ENCODE measurements at places on chromosomes 16 and 17.
A peak's percentile ranks its signal among the peaks of the same experiment; 100 is the strongest.

- no peak for DNase-seq
Measured at GRCh38 chr17:45091778-45092425, 30.8 kb downstream of the NMT1 start.

DNA sequence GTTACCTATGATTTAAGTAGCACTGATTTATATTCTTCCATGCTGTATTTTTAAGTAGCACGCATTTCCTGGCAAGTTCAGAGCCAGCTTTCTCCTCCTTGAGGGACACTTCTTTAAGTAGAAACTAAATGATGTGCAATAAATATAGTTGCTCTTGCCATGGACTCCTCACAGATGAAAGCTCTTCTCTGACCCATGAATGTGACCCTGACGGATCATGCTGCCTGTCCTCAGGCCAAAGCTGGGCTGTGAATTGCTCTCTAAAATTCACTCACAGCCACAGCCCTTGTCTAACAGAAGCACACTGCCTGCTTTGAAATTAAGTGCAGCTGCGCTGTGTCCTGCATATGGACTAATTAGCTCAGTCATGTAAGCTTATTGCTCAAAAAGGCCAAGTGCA is 438.8 kb downstream of the PMP22 start:
- no peak for DNase-seq

DNA sequence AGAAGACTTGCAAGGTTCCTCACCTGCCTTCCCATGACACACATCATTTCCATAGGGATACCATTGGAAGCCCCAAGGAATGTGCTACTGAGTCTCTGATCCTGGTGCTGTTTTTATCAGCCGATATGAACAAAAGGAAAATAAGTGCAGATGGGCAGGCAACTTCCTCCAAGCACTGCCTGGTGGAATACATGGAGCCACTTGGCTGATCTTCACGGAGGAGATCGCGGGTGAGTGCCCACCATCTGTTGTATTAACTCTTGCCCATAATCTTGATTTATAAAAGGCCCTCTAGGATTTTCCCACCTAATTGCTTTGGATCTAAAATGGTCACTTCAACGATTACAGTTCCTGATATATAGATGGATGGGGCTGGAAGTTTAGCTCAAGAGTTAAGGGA is 24.7 kb upstream of the CDRT15 start:
- DNase-seq: no peak

GRCh38 chr16:57930533-57930932 is 40.4 kb downstream of the CNGB1 start:
- DNase-seq: no peak

- DNase-seq: no peak
Measured at GRCh38 chr17:68378268-68379176, 78.8 kb downstream of the WIPI1 start.

DNA sequence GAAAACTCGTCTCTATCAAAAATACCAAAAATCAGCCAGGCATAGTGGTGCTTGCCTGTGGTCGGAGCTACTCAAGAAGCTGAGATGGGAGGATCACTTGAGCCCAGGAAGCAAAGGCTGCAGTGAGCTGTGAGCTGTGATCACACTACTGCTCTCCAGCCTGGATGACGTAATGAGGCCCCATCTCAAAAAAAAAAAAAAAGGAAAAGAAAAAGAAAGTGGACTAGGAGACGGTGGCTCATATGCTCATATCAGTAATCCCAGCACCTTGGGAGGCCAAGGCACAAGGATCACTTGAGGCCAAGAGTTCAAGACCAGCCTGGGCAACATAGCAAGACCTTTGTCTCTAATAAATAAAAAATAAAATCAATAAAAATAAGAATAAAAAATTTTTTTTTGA is 8.8 kb upstream of the SUMO2 start:
- DNase-seq: no peak

DNA sequence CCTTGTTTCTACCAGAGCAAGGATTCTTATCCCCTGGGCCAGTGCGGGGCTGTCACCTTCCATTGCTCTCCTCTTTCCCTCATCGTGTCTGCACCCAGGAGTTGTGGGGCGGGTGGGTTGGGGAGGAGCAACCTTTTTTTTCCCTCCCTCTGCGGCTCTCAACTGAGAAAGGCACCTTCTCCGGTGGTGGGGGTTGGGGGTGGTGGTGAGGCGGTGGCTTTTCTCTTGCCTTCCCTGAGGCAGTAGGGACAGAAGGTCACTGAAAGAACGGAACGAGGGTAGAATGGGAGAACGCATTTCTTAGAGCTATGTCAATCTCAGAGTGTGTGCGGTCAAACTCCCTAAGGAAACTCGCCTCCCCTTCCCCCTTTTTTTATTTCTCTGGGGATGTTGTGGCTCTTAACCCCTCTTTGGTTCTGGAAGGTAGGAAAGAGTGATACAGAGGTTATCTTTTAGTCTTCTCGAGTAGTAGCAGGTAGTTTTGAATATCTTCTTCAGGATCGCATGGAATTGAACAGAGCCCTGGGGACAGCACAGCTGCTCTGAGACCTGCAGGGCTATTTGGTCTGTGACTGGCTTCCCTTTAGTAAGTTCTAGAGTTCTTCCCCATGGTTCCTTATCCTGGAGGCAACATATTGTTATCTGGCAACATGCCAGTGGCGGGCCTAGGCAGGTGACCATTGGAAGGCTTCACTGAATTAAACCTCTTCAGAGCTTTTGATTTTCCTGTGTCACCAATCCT is 994 bp downstream of the CLTC start:
- peak; percentile 38 for DNase-seq

- DNase-seq: no peak
Measured at GRCh38 chr16:10296956-10297340, 88.9 kb upstream of the ATF7IP2 start.

DNA sequence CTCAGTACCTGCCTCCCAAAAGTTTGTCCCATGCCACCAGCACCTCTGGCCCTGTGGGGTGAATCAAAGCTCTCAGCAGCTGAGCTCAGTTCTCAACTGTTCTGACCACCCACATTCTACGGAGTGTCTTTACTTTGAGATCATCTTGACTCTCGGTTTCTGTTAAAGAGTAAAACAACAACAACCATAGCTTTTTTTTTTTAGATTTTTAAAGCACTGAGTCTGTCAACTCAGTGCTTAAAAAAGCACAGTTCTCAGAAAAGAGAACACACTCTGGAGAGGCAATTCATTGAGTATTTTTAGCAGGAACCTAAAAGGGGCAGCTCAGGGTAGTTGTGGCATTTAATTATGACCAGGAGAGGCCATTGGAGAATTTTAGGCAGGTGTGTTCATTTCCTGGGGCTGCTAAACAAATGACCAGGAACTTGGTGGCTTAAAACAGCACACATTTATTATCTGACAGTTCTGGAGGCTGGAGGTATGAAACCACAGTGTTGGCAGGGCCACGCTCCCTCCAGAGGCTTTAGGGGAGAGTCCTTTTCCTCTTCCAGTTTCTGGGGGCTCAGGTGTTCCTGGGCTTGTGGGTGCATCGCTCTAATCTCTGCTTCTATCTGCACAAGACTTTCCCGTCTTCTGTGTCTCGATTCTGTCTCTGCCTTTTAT is 6.7 kb upstream of the WFIKKN2 start:
- no peak for DNase-seq

DNA sequence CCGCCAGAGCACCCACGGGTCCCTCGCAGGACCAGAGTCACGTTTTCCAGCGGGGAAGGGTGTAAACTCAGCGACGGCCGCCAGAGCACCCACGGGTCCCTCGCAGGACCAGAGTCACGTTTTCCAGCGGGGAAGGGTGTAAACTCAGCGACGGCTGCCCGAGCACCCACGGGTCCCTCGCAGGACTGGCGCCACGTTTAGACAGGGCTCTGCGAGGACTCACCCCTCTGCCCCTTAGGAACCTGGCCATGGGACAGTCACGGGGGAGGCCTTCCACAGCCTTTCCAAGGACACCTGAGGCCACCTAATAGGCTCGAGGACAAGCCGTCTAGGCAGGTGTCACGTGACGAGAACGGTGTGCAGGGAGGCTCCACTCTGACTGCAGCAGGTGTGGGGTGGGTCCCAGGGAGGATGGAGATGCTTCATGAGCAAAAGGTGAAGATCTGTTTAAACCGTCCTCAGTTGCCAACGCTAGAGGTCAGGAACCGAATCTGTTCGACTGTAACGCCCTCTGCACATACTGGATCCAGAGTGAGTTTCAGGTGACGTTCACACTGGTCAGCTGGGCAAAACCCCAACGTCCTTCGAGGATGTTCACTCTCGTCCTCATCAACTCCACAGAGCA is 48.0 kb upstream of the METRNL start:
- no peak for DNase-seq

GRCh38 chr17:12522743-12523183 is 142.9 kb upstream of the MYOCD start:
- DNase-seq: no peak

DNA sequence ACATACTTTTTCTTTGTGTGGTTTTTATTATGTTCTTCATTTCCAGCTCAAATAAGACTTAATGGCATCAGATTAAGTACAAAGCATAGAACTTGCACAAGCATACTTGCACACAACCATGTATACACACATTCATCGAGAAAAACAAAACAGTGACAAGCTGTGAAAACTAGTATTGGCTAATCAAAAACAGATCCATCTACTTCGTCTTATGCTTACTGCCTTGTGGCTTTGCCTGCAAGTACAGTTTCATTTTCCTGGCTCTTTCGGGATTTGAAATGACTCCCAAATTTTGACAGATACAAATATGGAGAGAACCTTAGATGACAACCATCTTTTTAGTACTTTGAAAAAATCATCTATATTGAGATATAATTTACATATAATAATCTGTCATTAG is 338.3 kb downstream of the BCAS3 start:
- no peak for DNase-seq

DNA sequence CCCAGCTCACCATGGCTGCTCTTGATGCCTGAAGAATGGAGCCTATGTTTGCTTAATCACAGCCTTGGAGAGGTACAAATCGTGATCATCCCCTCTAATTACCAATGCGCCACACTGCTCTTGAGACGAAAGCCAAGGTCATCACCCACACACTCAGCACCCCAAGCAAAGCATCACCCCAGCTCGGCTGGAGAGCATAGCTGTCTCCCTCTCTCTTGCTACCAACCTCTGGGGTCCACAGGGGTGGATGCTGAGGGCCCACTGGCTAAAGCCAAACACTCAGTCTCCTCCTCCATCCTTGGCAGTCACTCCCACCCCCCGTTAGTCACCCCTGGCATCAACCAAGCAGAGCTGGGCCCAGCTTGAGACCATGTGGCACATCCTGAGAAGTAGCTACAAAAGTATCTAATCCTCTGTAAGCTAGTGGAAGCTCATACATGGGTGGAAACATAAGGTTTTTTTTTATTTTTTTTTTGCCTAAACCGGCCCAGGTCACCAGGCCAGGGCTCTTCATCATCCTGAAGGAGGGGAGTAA is 44.8 kb downstream of the PIMREG start:
- no peak for DNase-seq

DNA sequence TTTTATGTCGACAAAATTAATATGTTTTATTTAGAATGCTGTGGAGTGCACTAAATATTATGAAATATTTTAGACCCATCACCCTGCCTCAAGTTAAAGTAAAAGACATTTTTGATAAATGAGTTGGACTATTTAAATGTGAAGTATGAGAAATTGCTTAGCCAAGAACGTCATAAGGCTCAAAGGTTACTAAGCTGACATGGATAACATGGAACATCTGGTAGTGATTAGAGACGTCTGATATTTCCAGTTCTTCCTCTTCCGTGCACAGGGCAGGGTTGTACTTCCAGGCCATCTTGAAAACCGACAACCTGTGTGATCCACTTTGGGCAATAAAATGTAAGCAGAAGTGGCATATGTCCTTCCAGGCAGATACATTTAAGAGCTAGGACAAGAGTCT is 7.2 kb upstream of the CCL8 start:
- DNase-seq: no peak

DNA sequence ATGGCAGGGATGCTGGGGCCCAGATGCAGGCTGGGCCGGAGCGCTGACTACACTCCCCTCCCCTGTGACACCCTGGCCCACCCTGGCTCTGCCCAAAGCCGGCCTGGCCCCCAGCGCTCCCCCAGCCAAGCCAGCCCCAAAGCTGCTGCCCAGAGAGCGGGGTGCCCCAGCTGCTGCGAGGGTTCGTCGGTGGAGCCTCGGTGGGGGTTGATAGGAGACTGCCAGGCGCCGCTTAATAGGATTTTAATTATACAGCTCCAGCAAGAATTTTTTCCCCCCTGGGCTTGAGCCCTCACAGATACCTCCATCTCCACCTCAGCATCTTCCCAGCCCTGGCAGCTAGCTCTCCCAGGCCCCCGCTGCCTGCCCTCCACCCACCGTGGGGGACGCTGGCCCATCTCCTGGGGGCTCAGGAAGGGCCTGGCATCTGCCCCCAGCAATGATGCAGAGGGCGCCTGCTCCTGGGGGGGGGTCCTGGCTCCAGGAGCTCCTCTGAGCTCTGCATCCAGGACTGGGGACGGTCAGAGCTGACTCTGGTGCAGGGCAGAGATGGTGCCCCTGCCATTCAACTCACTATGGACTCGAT is 36.8 kb upstream of the DLX4 start:
- no peak for DNase-seq

DNA sequence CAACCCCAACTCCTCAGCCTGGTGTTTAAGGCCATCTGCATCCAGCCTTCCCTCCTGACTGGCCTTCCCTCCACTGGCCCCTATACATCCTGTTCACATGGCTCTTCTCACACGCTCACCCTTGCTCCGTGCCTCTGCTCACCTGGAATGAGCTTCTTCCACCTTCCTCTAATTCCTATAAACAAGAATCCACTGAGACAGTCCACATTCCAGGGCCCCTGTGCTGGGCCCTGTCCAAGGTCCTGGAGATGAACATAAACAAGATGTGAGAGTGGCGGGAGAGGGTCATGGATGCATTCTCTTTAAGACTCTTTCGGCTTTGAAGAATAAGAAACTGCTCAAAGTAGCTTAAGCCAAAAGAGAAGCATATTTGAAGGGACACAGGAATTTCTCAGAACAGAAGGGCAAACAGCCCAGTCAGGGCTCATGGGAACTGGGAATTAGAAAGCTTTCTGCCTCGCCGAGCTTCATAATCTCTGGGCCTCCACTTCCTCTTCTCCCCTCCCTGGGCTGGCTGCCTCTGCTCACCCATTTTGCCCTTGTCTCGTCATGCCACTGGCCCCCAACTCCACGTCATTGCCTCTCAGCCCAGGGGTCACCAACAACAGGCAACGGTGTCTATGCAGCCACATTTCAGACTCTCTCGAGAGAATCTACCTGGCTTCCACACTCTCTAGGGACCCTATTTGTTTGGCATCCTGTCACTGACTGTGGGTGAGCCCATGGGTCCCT is 13.5 kb downstream of the SPPL2C start:
- DNase-seq: no peak

DNA sequence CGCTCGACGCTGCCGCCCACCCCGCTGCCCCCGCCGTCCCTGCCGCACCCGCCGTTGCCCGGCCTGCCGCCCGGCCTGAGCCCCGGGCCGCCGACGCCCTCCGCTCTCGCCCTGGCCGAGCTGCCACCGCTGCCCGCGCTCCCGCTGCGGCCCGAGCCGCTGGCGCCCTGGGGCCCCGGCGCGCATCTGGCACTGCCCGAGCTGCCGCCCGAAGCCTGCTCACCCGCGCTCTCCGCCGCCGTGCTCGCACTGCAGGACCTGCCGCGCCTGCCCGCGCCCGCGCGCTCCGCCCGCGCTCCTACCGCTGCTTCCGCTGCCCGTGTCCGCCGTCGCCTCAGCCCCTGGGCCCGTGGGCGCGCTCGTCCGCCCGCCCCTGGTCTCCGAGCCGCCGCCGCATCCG is 8.4 kb upstream of the CLDN9 start:
- no peak for DNase-seq

- DNase-seq: no peak
Measured at GRCh38 chr17:7513850-7514419, 29.8 kb downstream of the POLR2A start.

GRCh38 chr16:72240466-72240865 is 68.5 kb upstream of the PMFBP1 start:
- no peak for DNase-seq

- no peak for DNase-seq
Measured at GRCh38 chr17:68868708-68869107, 86.5 kb downstream of the ABCA8 start.

- no peak for DNase-seq
Measured at GRCh38 chr17:82386255-82386831, 14.8 kb downstream of the UTS2R start.

All from activated naive CD4-positive, alpha-beta T cell treated with anti-CD3 and anti-CD28 coated beads, Interleukin-2, amount 50 U/mL, for 16 hours (primary cell).